ENCODE measurements at places on chromosomes 1 and 21.

- DNase-seq: no peak
Observed at GRCh38 chr1:40341491-40342380, 24.6 kb upstream of the COL9A2 start.

DNA sequence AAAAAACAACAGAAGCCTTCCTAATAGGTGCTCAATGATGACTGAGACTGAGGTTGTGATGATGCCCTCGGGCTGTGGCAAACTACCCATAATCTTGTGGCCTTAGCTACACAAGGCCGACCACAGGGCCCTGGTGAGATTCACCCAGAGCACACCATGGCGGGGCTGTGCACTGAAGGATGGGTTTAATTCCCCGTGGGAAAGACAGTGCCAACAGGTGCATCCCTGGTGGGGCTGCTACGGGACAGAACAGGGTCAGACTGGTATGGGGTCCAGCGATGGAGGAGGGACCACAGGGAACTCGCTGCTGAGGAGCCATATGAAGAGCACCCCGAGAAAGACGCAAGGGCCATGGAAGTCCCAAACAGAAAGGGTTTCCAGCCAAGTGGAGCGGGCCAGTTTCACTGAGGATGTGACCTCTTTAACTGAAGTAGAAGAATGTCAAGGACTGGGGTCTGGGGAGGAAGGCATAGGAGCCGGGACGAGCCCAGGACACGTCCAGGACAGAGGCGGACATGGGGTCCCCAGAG is 21.3 kb downstream of the PRDM15 start:
- DNase-seq: no peak

DNA sequence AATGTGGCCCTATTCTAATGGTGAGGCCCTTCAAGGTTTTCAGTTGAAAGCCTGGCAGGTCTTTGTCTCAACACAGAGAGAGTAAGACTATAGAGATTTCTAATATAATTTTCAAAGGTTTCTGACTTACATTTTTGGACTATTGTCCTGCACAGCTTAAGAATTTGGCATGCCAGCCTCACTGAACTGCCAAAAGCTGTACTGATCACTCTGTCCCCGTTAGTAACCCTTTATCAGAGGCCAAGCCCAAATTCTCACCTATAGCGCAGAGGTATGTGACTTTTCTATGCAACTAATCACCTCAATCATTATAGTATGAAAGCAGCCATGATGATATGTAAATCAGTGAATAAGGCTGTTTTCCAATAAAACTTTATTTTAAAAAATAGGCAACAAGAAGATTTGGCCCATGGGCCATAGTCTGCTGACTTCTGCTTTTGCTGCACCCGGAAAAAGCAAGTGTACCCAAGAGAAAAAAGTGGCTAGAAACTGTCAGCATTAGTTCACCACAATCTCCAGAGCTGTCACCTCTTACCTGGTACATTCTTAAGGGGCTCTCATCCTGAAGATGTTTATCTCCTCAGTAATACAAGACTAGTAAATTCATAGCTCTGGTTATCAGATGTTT is 85.4 kb downstream of the PIGK start:
- no peak for DNase-seq

DNA sequence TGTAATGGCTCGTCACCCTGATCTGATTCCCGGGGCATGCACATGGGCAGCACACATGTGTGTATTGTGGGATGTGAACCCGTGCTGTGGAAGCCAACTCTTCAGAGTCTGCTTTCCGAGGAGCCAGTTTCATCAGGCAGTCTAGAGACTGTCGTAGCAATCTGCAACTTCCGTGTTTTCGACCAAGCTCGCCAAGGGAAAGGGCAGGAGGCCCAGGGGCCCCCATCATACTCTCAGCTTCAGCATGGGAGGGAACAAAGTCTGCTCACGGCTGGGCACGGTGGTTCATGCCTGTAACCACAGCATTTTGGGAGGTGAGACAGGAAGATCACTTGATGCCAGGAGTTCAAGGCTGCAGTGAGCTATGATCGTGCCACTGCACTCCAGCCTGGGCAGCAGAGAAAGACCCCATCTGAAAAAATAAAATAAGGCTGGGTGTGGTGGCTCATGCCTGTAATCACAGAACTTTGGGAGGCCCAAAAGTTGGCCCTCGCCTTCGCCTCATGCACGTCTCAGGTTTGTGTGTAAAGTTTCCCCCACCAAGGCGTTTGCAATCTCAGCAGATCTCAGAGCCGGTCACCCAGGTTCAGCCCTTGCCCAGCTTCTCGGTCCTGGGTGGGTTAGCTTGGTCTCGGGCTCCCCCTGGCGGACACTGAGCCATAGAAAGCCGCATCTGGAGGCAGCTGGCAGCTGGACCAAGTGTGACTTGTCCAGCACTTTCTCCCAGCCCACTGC is 48.5 kb upstream of the SLC25A33 start:
- peak; percentile 65 for DNase-seq

DNA sequence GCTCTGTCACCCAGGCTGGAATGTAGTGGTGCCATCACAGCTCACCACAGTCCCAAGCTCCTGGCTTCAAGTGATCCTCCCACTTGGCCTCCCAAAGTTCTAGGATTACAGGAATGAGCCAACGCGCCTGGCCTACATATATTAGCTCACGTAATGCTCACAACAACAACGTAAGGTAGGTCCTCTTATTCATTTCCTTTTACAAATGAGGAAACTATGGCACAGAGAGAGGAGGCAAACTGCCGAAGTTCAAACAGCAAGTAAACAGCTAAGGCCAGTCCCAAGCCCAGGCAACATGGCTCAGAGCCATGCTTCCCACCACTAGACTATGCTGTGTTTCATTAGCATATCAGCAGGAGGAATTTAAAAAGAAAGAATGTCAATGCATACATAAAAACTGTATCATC is 284.4 kb downstream of the VAV3 start:
- DNase-seq: no peak

DNA sequence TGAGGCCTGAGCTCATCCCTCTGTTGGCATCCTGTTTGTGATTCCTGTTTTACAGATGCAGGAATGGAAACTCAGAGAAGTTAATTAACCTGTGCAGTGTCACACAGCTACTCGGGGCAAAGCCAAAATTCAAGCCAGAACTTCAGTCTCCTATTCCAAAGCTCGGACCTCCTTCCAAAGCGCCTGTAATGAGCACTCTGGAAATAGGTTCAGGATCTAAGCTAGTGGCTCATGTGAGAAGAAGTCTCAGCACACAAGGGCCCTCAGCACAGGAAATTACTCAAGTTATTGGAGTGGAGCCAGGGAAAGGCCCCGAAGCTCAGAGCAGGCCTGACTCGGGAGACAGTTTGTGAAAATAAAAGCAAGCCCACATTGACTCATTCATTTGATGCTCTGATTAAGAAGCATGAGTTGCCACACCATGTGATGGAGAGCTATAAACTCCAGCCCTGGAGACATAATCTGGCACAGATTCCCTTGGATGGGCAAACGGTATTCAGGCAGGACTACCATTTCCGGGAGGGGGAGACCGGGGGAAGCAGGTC is 50.6 kb upstream of the LYST start:
- peak; percentile 33 for DNase-seq

- DNase-seq: no peak
Observed at GRCh38 chr21:46661211-46661625, 25.7 kb downstream of the PRMT2 start.

- DNase-seq: no peak
Observed at GRCh38 chr1:22540337-22540736, 23.0 kb upstream of the EPHA8 start.

GRCh38 chr1:147729315-147729714 is 31.1 kb downstream of the GJA5 start:
- DNase-seq: no peak

DNA sequence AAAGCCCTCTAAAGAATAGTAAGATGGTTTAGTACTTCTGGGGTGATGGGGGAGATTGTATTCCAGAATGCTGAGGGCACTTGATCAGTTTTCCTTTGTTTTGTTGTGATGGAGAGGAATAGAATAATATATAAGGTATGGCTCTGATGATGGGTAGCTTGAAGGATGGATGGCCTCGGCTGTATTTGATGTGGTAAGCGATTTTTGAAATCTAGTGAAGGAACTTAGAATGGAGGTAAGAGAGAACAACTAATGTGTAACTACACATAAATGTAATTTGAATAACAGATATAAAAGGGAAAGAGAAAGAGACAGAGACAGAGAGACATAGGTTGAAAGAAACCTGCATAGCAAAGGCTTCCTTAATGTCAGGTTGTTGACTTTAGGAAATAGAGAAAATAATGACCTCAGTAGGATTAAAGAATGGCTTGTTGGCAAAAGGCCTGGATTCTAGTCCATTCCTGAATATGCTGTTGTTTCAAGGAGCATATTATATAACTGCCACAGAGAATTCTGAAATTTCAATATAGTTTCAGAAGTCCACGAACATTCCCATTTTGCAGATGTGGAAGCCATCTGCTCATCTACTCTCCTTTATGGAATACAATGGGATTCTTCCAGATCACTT is 58.7 kb downstream of the NIBAN1 start:
- no peak for DNase-seq

- no peak for DNase-seq
Observed at GRCh38 chr1:48627486-48627885, 149.2 kb downstream of the BEND5 start.

DNA sequence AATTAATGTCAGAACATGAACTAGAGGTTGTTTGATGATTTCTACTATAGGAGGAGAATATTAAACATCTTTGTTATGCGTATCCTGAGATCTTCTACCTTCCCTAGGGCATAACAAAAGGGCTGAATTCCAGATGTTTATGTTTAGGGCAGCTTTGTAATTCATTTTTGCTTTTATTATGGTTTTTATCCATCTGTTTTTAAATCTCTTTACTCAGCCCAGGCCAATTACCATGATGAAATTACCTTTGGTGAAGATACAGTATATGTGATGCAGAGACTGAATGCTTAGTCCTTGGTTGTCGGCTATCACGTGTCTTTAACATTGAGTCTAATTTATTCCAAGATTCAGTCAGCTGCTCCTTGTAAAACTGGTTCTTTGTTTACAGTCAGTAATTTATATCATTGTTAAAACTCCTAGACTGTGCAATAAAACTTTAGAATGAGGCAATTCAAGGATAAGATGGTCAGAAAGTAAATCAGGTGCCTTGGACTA is 176.9 kb downstream of the CTH start:
- DNase-seq: no peak

DNA sequence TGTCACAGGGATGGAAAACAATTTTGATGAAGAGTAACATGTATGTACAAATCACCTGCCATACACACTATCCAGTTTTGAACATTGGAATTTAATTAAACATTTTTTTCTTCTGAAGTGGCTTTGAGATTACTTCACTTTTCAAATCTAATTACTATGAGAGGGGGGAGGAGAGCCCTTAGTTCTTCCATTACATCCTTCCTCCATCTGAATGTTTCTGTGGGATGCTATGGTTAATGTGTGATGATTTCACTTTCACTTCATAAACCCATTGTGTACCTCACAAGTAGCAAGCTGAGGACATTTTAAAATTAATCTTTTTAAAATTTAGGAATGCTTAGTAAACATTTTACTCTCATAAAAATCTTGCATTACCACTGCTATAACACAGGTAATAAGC is 156.9 kb downstream of the RUNX1 start:
- no peak for DNase-seq

GRCh38 chr1:110726755-110727154 is 52.0 kb upstream of the KCNA3 start:
- DNase-seq: no peak

GRCh38 chr1:91940496-91940895 is 8.7 kb upstream of the BRDT start:
- DNase-seq: no peak

DNA sequence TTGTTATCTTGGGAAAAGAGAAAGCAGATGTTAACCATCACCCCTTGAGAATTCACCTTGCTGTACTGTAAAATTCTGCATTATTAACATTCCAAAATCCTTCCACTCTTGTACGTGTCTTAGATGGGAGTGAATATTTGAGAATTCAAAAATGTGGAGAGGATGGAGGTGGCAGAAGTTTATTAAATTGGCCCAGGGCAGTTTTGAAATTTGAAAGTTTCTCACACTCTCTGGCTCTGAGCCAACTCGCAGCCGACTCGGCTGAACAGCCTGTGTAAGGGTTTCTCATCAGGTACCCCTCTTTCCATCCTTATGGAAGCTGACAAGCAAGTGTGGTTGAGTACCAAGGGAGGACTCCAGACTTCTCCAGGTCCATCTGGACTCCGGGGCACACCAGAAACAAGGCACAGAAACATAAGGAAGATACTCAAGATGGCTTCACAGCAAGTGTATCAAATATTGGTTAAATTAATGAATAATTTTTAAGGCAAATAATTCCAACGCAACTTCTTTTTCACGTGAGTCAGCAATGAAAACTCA is 45.1 kb downstream of the RRAGC start:
- no peak for DNase-seq

GRCh38 chr1:162389021-162389818 is 7.7 kb downstream of the C1orf226 start:
- no peak for DNase-seq

DNA sequence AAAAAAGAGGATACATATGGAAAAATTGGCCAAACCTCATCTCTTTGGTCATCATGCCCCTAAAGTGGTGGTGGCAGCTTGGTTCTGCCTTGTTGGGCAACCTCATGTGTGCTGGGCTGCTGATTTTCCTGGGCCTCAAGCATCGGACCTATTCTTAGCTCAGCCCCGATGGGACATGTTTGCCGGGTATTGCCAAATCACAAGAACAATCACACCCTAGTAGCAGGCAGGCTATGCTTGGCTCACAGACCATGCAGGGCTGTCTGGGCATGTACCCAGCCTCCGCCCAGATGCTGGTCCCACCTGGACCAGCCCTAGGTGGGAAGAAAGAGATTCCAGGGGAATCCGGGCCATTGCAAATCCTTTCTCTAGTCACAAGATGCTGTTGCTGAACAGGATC is 189.4 kb upstream of the FGGY start:
- DNase-seq: no peak

GRCh38 chr1:209822706-209823105 is 5.1 kb upstream of the UTP25 start:
- DNase-seq: no peak

DNA sequence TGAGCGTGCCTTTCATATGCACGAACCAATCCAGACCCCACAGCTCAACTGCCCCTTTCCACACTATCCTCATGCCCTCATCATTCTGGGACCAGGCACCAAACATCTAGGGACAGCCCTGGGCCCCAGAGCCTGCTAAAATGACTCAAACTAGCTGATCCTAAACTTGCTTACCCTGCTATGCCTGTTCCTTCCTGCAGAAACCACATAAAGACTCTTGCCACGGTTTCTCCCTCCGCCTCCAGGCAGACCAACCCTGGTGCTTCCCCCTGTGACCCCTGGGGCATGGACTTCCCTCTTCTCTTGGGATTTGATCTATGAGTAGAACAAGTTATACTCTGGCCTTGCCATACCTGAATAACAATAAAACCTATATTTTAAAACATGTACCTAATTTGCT is 138.0 kb upstream of the CD34 start:
- no peak for DNase-seq

GRCh38 chr1:21966247-21967000 is 10.4 kb upstream of the CELA3B start:
- no peak for DNase-seq

DNA sequence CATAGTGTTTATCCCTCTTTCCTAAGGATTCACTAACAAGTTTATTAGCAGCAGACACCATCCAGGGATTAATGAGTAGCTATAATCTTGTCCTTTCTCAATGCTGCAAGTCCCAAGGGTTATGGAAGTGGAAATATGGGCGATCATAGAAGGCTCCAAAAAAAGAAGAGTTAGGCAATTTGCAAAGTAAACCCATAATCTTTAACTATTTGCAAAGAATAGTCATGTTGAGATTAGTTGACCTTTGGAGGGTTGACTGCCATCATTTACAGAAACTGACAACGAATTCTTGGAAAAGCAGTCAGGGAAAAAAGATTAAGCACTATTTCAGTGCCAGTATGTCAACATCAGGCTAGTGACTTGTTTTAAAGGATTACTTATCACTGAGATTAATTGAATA is 169.9 kb downstream of the KCNT2 start:
- DNase-seq: no peak

- no peak for DNase-seq
Observed at GRCh38 chr1:41428738-41429640, 55.5 kb downstream of the EDN2 start.

All from effector memory CD4-positive, alpha-beta T cell (primary cell).